NCI-H1417 (cell line): ENCODE measurements at places on chromosomes 11 and 22.

DNA sequence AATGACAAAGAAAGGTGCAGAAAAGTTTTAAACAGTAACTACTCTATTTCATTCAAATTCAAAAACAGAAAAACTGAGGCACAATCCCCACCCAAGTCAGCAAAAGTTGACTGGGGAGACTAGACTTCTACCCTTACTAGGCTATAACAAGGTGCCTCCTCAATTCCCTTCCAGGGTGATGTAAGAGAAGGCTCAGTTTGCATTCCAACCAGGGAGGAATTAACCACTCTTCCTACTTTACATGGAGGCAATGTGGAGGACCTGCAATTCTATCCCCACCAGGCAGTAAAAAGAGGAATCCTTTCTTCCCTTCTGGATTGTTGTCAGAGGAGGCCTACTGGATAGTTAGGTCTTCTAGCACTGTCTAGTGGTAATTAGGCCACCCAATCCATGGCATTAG lies 26.1 kb downstream of the TYR start:
- DNase-seq = no peak

GRCh38 chr11:127902382-127902781 lies 685.0 kb downstream of the ETS1 start:
- DNase-seq = no peak

DNA sequence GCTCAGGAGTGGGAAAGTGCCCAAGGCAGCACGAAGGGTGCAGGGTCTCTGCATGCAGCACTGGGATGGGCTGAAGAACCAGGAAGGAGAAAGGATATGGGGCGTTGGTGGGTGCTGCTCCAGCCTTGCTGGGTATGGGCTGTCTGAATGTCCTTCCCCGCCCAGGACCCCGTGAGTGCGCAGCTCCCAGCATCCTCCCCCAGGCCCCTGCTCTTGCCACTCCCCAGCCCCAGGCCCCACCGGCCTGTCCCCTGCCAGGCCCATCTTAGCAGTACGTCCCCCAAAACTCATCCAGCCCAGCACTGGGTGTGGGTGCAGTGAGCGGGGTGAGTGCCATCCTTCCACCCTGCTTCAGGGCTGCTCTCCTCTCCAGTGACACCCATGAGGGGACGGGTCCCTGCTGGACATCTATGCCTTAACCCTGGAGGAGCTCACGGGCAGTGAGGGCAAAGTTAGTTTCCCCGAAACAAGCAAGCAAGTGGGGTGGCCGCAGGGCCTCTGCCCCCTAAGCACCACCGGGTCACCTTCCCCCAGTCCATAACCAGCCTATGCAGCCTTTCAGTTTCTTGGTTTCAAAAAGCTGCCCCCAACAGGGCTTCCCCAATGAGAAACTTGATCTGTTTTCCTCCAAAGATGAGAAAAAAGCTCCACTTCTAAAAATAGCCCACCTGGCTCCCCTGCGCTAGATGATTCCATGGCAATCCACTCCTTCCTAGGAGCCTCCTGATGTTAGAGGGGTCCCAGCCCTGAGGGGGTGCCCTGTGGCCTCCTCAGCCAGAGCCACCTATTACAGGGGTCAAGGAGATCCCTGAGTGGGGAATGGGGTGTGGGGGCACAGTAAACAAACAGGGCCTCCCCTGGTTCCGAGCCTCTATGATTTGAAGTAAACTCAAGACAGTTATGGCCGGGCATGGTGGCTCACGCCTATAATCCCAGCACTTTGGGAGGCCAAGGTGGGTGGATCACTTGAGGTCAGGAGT lies 103.8 kb downstream of the MORC2 start:
- DNase-seq = no peak

DNA sequence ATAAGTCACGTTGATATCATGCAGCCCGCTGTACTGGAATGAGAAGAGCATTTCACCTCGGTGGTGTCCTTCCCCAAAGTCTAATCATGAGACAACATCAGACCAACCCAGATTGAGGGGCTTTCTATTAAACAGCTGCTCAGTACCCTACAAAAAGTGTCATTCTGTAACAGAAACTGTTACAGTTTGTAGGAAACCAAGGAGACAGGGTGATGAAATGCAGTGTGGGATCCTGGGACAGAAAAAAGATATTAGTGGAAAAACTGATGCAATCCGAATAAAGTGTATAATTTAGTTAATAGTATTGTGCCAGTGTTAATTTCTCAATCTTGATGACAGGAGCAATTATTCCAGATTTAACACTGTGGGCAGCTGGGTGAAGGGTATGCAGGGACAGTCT lies 128.0 kb downstream of the MICAL2 start:
- DNase-seq = no peak

DNA sequence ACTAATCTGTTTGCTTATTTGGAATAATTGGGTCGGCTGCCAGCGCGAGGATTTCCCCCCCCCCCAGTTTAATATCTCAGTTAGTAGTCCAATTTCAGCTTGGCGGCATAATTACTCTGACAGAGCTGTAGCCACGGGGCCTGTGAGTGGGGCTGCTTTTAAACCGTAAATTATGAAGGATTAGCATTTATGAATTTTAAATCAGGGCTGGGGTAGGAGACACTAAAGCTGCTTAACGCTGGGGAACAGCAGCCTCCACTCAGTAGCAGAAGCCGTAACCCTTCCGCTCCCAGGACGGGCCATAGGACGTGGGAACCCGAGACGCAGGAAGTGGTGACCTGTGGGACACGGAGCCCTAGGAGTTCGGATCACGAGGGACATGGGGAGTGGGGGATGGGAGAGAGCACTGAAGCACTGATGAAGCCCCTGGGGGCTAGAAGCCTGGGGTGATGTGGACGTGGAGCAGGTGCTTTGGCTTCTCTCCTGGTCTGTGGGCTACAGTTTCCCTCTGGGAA lies 66.2 kb upstream of the LMO1 start:
- peak; percentile 51 for DNase-seq
